ENCODE measurements at places on chromosomes 13 and 19. TPM values are rescaled to one million over a fixed set of nuclear protein-coding genes. Genes with fewer than 3 reads are reported as not detected.
A peak's percentile ranks its signal among the peaks of the same experiment; 100 is the strongest.

GRCh38 chr19:2822846-2823245 lies 3.2 kb downstream of the ZNF554 start:
- DNase-seq, result no peak

DNA sequence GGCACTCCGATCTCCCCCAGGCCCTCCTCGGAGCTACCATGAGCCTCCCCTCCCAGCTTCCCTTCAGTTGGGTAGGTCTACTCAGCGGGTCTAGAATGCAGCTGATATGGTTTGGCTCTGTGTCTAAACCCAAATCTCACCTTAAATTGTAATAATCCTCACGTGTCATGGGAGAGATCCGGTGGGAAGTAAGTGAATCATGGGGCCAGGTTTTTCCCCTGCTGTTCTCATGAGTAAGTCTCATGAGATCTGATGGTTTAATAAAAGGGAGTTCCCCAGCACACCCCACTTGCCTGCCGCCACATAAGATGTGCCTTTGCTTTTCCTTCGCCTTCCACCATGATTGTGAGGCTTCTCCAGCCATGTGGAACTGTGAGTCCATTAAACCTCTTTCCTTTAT lies 14.5 kb upstream of the DOCK9 start:
- no peak for DNase-seq

The ATCAY gene
- not detected for total RNA-seq

DNA sequence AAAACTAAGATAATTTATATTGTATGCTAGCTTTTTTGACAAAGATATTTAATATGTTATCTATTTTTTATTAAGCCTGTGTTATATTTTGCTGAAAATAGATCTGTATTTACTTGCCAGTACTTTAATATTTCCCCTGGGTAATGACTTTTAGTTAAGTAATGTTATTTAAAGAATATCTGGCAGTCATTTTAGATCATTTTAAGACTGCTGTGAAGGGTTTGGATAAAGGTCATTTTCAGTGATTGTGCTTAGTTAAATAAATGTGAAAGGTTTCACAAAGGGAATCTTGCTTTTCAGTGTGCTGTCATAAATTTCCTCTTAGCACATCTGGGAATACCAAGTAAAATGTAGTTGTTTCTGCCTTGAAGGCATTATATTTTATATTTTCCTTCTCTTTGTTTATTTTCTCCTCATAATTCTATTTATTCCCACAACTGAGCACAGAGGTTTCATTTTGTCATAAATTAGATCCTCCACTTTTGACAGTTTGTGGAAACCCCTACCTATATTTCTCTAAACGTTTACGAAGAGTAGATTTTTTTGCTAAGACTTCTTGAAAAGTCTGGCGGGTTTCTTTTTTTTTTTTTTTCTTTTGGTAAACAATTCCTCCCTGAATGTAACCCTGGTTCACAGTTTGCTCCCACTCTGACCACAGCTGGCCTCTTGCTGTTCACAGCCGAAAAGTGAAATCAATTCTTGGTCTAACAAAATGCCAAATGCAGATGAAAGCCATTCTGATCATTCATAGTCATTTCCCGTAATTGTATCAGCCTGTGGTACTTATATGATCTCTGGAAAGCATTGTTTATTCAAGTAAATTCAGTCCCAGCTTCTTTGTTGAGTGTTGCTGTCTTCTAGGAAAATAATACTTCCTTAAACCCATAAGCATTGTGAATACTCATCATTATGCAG lies 87.8 kb downstream of the MAB21L1 start:
- no peak for DNase-seq

The LRG1 gene
- total RNA-seq, result 1.3 TPM

- DNase-seq, result no peak
Observed at GRCh38 chr13:88142653-88143052, 471.5 kb downstream of the SLITRK5 start.

DNA sequence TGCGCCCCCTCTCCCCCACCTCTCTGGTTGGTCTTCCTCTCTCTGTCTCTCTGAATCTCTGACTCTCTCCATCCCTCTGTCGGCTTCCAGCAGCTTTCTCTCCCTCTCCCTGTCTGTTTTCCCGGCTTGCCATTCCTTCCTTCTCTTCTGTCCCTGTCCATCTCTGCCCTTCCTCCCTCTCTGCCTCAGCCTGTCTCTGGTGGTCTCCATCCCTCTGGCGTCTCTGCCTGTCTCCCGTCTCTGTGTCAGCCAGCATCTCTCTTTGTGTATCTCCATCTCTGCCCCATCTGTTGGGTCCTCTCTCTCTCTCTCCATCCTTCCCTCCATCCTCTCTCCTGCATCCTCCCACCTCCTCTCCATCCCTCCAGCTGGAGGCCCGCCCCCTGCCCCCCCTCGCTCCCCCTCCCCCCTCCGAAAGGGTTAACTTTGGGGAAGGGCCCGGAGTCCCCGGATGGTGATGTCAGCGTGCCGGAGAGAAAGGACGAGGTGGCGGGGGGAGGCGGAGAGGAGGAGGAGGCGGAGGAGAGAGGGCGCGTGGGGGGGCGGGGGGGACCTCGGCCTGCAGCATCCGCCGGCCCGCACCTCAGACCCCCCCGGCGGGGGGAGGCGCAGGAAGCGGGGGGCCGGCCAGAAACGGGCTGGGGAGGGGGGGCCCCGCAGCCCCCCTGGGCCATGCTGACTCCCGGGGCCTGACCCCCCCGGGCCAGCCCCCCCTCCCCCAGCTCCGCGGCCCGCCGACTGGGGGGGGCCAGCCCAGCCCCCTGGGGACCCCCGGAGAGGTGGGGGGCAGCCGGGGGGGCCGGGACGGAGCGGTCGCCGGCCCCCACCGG lies at the start of gene BRSK1:
Gene BRSK1, plus strand, starts transcription at position 450 of the 830 bp plus-strand sequence. CDS start 446 bp downstream, outside the sequence.
- DNase-seq, result peak; percentile 26

- no peak for DNase-seq
Observed at GRCh38 chr13:73397496-73398305, 338.9 kb downstream of the KLF5 start.

The SLC8A2 gene
- 0.98 TPM for total RNA-seq

GRCh38 chr19:6045108-6045507 lies 65.2 kb downstream of the RFX2 start:
- DNase-seq, result no peak

DNA sequence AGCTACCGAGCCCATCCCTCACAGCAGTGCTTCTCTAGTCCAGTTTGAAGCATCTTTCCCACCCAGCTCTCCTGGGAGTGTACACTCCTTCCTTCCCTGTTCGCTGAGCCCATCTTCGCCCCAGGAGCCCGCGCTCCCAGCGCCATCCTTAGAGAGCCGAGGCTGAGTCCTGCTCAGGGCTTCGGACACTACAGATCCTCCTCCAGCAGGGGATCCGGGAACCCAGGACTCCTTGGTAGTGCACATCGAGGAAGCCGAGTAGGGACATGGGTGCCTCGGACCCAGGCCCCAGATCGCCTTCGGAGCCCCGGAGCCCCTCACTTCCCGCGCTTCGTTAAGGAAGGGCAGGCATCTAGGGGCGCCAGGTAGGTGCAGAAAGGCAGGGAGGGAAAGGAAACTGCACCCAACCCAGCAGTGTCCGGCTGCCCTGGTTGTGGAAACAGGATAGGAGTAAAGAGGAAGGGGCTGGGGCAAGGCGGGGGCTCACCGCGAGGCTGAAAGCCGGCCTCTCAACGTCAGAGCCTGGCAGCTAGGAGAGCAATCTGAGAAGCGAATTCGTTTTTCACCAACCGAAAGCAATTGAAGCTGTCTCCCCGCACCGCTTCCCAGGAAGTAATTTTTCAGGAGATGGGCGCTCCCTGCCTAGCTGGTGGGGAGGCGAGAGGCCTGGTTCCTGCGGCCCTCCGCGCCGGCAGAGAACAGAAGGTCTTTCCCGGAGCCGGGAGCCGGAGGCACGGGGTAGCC lies 1.0 kb downstream of the PDX1 start:
- no peak for DNase-seq

DNA sequence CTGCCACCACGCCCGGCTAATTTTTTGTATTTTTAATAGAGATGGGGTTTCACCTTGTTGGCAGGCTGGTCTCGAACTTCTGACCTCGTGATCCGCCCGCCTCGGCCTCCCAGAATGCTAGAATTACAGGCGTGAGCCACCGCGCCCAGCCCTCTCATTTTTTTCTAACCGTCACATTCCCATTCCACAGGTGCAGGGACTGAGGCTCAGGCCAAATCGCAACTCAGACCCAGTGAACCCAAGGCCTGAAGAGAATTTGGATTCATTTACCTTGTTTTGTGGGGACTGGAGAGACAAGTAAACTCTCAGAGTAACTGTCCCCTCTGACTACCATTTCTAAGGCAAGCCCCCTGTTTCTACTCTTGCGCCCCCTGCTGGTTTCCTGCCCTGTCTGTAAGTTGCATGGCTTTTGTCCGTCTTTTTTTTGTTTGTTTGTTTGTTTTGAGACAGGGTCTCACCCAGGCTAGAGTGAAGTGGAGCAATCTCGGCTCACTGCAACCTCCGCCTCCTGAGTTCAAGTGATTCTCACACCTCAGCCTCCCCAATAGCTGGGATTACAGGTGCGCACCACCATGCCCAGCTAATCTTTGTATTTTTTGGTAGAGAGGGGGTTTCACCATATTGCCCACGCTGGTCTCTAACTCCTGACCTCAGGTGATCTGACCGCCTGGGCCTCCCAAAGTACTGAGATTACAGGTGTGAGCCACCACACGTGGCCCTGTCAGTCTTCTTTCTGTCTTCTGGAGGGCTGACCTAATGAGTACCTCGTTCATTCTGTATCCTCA lies 2.3 kb upstream of the STRN4 start:
- no peak for DNase-seq

Measured in HCT116 (cell line).